Posterior vena cava (tissue), 2 donors: ENCODE measurements at places on chromosomes 16 and 17. TPM values are rescaled to one million over a fixed set of nuclear protein-coding genes. Genes with fewer than 3 reads are reported as not detected.

RBFOX1 gene
- not detected for total RNA-seq

CYB5B gene
- 47.3 TPM for total RNA-seq

SERPINF2 gene
- 41.7 TPM for total RNA-seq

SNAI3 gene
- 0.43 TPM for total RNA-seq

GRCh38 chr16:57406881-57407280, 2.3 kb downstream of the CCL17 start:
- no peak for DNase-seq

DNA sequence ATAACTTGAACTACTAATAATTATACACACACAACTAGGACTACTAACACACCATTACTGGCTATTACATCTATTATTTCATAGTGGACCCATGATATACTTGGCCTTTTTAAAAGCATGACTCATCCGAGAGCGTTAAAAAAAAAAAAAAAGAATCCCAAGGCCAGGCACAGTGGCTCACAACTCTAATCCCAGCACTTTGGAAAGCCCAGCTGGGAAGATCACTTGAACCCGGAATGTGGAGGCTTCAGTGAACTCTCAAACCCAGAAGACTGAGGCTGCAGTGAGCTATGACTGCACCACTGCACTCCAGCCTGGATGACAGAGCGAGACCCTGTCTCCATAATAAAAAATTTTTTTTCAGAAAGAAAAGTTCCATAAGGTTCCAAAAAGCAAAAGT, 3.1 kb downstream of the GLG1 start:
- DNase-seq = no peak

GRCh38 chr17:17508019-17508535, 11.9 kb upstream of the RASD1 start:
- peak; percentile 36 for DNase-seq

- no peak for DNase-seq
Observed at GRCh38 chr17:61440697-61441096, 11.5 kb upstream of the TBX4 start.

DNA sequence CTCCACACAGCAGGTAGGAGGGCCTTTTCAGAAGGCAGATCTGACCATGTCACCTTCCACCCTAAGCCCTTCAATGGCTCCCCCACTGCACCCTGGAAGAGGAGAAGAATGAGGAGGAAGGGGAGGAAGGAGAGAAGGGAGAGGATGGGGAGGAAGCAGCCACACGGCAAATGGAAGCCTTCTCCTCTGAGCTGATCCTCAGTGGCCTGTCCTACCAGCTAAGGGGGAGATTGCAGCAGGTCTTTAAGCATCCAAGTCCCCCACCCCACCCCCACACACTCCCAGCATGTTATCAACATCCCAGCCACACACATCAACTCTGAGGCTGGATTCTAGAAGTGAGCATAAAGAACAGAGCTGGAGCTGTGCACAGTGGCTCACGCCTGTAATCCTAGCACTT, 46.2 kb upstream of the RBFOX3 start:
- DNase-seq = no peak

- no peak for DNase-seq
Observed at GRCh38 chr17:56681561-56682266, 88.2 kb downstream of the NOG start.

DNA sequence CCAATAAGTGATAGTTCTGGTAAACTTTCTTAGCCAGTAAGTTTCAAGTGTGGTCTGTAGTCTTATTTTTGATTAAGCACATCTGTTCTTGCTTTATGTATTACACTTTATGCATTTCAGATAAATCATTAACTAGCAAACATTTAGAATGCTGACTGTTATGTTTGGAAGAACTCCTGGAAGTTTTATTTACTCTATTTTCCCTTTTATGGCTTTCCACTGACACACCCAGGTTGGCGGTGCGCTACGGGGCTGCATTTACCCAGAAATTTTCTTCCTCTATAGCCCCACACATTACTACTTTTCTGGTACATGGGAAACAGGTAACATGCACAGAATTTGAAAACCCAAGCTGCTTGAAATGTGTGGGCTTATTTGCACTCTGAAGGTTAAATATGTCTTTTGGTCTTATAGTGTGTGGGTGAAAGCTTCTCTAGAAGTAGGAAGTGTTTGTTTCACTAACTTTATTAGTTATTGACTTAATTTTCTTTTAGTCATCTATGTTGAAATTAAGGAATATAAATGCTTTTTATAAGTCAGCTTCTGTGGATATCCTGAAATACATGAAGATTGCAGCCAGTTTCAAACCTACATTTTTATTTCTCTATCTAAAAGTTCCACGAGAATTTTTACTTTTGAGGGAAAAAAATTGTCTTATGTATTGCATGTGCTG, 203.7 kb downstream of the PHKB start:
- DNase-seq = no peak

DNA sequence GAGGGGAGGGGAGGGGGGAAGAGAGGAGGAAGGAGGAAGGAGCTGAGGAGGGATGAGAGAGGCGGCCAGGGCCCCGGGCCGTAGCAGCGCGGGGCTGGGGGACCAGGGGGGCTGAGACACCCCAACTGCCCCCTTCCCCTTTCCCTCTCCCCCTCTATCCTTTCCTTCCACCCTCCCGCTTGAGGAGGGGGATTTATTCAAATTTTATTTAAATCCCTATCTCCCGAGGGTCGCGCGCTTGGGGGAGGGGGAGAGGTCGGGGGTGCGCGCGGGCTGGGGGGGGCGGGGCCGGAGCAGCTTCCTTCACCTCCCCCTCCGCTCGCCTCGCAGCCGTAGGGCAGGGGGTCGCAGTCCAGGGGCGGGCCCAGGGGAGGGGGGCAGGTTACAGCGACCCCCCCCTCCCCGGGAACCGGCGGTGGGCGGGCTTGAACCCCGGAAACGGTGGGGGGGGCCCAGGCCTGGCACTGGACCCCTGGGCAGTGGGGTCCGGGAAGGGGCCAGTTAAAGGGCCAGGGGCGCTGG, at the start of gene FBXL19:
FBXL19 (plus strand) TSS at position 19 of the 522 bp plus-strand sequence. CDS start 2,183 bp downstream, outside the sequence.
- DNase-seq = peak; percentile 89
